Activated naive CD4-positive, alpha-beta T cell (primary cell): ENCODE measurements at places on chromosomes 13 and 19.

DNA sequence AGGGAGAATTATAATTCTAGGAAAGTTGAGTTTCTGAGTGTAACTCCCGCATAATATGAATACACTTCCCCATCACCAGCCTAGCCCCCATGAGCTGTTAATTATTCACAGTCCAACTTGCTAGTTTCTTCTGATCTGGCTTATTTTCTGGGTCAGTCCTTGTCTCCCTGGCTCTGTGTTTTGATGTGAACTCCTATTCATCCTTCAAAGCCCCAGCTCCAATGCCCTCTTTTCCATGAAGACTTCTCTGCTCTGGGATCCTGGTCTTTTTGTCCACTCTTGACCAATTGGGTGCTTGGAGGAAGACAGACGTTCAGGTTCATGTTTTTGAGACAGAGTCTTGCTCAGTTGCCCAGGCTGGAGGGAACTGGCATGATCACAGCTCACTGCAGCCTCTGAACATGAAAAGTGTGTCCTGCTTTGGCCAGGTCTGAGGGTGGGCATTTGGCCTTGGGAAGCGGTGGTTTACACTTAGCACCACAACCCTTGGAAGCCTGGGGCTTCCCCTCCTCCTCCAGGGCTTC lies 605 bp downstream of the LRG1 start:
- no peak for DNase-seq

GRCh38 chr13:23159205-23159759 lies 21.5 kb upstream of the SGCG start:
- DNase-seq = no peak

- DNase-seq = no peak
Measured at GRCh38 chr13:42215578-42216421, 56.2 kb upstream of the AKAP11 start.

- no peak for DNase-seq
Measured at GRCh38 chr13:108360139-108360538, 90.6 kb downstream of the TNFSF13B start.

- no peak for DNase-seq
Measured at GRCh38 chr13:27595055-27595811, 25.1 kb downstream of the LNX2 start.

DNA sequence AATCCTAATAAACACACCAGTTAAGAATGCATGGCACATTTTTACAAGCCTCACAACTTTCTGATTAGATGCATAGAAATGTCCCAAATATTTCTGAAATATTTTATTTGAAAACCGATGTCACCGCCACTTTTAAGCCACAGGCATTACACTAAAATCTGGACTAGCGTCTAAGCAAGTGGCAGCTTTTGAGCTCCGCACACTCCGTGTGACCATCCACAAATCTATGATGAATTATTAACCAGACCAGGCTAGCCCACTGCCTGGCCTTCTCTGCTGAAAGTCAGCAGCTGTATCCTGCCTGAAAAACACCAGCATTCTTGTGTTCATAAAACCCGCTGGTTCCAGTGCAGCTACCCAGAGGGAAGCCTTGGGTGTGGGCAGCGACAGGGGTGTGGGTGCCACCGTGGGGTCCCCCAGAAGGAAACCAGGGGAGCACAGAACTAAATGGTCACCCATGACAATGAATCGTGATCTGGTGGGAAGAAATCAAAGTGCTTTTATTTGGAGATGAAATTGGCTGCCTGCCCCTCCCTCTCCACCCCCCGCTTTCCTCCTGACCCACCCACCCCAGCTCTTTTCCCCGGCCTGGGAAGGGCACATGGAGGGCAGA lies 13.8 kb downstream of the RASA3 start:
- no peak for DNase-seq

DNA sequence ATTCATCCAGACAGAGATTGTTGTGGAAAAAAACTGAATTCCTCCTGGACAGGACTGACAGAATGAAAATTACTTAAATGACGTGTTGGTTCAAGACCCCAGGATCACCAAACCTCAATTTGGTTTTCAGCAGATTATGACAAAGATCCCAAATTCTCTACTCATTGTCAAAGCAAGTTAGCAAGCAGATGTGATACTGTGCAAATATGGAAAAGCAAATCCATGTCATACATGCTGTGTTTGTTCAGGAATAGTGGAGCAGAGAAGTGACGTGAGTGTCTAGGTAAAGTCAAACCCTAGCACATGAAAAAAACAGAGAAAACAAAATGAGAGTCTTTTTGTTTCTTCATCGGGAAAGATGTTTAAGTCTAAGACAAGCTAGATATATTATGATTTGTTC lies 169.2 kb upstream of the NBEA start:
- DNase-seq = no peak

DNA sequence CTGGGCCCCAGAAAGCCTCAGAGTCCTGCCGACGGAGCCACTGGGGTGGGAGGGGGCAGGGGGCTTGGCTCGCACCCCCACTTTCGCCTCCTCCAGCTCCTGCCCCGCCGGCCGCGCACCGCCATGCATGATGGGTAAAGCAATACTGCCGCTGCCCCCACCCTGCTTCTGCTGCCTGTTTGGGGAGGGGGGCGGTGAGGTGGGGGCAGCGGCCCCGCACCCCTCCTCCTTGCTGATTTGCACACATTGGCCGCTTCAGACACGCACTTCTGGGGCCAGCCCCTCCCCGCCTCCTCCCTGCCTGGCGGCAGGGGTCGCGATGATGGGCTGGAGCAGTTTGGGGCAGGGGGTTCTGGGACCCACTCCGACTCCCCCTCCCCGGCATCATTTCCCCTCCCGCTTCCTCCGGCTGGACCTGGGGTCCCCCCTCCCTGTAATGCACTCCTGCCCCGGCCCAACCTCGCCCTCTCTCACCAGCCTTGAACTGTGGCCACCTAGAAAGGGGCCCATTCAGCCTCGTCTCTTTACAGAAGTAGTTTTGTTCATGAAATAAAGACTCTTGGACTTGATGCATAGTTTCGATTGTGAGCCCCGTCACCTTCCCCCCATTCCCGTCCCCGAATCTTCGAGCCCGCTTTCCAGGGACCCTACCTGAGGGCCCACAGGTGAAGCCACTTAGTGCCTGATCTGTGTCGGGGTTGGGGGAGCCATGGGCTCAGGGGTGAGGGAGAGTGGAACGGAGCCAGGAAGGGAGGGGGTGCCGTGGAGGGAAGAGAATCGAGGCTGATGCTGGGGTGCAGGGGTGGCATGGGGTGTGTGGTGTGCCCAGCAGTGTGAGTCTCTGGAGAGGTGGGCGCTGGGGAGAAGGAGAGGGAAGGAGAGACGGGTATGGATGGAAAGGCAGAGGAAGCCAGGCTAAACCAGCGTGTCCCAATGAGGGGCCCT lies 1.4 kb upstream of the HPN start:
- DNase-seq = no peak
